ENCODE measurements at places on chromosomes 2 and 18. TPM values are rescaled to one million over a fixed set of nuclear protein-coding genes. Genes with fewer than 3 reads are reported as not detected.

DNA sequence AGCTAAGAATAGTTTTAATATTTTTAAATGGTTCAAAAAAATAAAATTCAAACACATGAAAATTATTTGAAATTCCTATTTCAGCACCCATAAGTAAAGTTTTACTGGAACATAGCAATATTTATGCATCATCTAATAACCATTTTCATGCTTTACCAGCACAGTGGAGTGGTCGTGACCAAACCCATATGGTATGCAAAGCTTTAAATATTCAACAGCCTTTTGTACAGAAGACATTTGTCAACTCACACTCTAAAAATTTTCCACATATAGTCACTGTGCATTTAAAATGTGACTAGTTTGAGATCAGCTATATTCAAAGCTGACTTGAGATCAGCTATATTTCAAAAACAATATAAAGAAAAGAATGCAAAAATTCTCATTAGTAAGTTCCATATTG lies 46.2 kb downstream of the PUM2 start:
- H3K4me3 ChIP-seq, result no peak overlapping the region
- H3K36me3 ChIP-seq, result peaks cover 74% of the 10 kb centered on the region
- H3K4me1 ChIP-seq, result peaks cover 12% of the 10 kb centered on the region
- H3K27me3 ChIP-seq, result no peaks in the 10 kb centered on the region

DNA sequence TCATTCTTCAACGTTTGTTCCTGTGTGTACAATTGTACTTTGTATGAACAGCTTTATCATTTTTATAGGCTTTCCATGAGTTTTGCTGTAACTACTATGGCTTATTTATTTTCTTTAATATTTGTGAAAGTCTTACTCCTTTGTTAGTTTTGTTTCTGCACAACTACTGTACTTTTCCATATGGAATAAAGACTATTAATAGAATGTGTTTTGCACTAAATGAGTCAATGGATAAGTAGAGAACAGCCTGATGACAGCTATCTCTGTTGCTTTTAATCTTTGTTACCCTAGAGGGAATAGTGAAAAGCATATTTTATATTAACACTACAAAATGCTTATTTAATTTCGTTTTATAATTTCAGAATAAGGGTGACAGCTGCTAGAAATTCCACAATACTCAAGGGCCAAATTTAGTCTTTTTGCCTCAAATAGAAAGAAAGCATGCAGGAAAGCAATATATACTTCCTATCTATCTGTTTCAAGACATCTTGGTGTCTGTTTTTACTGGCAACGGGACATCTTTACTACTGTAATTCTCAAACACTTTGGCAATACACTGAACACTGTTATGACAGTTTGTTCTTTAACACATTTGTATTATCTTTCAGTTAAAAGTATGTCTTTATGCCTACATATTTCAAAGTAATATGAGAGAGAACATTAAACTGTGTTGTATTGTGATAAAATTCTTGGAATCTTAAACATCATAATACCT lies 53.9 kb downstream of the WDSUB1 start:
- H3K27me3 ChIP-seq, result no peaks in the 10 kb centered on the region
- H3K27ac ChIP-seq, result no peak overlapping the region
- no peak for DNase-seq
- H3K4me3 ChIP-seq, result no peak overlapping the region
- peaks cover 87% of the 10 kb centered on the region for H3K36me3 ChIP-seq
- H3K4me1 ChIP-seq, result peaks cover 6% of the 10 kb centered on the region

DNA sequence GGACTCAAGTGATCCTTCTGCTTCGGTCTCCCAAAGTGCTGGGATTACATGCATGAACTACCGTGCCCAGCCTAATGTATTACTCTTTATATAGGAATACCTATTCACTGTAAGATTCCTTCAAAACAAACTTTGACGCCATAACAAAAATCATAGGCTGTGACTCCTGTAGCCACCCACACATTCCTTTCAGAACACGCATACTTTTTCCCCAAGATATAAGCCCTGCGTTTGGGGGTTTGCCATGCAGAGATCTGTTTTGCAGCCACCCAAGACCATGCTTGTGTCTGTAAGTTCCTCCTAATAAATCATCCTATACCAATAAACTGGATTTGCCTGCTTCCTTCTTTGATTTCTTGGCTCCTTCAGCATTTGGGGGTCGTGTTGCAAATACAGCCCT lies 46.0 kb upstream of the STON1 start:
- H3K4me3 ChIP-seq, result no peak overlapping the region
- no peak overlapping the region for H3K27ac ChIP-seq
- peaks cover 30% of the 10 kb centered on the region for H3K36me3 ChIP-seq
- H3K4me1 ChIP-seq, result peaks cover 6% of the 10 kb centered on the region
- no peak for DNase-seq

DNA sequence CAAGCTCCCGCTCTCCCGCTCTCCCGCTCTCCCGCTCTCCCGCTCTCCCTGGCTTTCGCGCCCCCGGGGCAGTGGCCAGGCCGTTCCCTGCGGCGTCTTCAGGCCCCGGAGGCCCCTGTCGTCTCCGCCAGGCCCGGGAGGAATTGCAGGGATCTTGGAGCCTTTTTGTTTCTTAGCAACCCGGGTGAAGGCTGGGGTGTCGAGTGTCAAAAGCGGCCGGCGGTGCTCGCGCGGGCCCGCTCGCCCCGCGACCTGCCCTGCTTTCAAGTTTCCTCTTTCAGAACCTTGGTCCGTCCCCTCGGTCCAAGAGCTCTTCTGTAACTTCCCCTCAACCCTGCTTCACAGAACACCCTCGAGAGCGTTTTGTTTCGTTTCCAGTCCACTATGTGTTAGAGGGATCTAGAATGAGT lies 1.4 kb downstream of the RNF138 start:
- H3K36me3 ChIP-seq, result peaks cover 21% of the 10 kb centered on the region
- H3K27me3 ChIP-seq, result no peaks in the 10 kb centered on the region
- peak; percentile 64 for DNase-seq
- H3K4me3 ChIP-seq, result peak overlapping the region; percentile 85
- H3K4me1 ChIP-seq, result peaks cover 28% of the 10 kb centered on the region

DNA sequence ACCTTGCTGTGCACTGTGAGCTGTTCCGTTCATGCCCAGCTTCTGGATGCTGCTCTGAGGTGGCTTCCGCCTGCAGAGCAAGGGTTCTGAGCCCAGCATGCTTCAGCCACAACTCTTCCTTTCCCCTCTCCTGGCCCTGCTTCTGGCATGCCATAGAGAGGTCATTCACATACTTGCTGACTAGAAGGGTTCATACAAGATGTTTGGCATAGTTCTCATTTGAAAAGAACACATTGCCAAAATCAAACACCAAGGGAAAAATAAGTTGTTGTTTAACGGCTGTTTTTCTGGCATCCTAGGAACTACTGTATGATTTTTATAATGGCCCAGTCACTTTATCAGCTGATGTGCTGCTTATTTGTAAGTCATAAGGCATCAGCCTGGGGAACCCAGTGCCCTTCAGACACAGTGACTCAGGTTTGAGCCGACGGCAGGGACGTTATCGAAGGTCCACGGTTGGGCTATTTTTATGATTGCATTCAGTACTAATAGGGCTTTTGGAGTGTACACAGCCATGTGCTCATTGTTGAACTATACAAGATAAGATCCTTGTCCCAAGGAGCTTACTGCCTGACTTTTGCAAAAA lies 53.9 kb upstream of the CTAGE1 start:
- no peaks in the 10 kb centered on the region for H3K36me3 ChIP-seq
- no peak overlapping the region for H3K4me3 ChIP-seq
- H3K27me3 ChIP-seq, result no peaks in the 10 kb centered on the region
- DNase-seq, result no peak

Gene AFF3
- total RNA-seq, result 1.0 TPM

Data from MCF 10A (cell line).